ENCODE measurements at places on chromosomes 7 and 10.

DNA sequence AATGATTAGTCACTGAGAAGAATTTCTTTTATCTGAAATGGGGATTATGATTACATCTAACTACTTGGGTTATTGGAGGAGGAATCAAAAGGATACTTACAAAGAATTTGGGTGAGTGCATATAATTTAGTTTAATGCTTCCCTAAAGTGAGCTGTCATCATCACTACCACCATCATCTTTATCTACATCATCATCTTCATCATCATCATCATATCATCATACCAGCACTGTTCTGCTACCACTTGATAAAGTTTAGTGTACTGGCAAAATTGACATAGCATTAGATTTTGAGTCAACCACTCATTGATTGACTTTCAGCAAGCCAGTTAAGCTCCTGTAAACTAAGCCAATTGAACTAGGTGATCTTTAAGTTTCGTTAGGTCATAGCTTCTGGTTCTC is 245.6 kb upstream of the DKK1 start:
- DNase-seq: no peak

DNA sequence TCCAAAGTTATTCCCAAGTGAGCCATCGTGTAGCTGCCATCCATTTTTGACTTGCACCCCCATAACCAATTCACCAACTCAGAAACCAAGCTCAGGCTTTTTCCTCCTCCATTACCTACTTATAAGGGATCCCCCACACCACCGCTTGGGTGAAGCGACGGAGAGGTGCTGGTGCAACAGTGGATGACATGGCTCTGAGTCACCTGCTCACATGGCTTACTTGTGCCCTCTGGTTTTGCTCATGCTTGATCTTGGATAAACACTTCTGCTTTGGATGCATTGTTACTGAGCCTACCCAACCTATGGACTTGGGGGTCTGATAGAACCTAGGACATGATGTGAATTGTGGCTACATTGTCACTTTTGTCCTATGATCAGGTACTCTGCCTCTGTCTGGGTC is 12.0 kb upstream of the AKR1B1 start:
- no peak for DNase-seq

DNA sequence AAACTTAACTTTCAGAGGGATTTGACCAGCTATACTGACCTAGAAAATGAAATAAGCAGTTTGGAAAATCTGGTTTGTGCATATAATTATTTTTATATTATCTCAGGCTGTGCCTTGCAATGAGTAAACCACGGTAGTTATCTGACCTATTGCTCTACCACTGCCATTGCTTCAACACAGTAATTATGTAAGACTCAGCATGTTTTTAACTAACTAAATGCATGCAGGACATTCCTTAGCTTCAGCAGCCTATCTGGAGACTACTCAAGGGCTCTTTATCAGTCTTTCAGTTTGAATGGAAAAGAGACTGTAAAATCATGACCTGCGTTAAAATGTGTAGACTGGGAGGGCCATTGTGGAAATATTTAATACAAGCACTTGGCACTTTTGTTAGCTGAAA is 22.5 kb downstream of the CHN2 start:
- DNase-seq: no peak

GRCh38 chr7:132149436-132150304 is 426.6 kb downstream of the PLXNA4 start:
- DNase-seq: no peak

- DNase-seq: no peak
Observed at GRCh38 chr10:74021248-74022055, 23.5 kb downstream of the VCL start.

GRCh38 chr7:74625446-74625845 is 32.1 kb upstream of the GTF2I start:
- DNase-seq: no peak

GRCh38 chr7:92456236-92456635 is 9.0 kb downstream of the GATAD1 start:
- no peak for DNase-seq

GRCh38 chr7:87476179-87476557 is 688 bp upstream of the ABCB4 start:
- DNase-seq: no peak

DNA sequence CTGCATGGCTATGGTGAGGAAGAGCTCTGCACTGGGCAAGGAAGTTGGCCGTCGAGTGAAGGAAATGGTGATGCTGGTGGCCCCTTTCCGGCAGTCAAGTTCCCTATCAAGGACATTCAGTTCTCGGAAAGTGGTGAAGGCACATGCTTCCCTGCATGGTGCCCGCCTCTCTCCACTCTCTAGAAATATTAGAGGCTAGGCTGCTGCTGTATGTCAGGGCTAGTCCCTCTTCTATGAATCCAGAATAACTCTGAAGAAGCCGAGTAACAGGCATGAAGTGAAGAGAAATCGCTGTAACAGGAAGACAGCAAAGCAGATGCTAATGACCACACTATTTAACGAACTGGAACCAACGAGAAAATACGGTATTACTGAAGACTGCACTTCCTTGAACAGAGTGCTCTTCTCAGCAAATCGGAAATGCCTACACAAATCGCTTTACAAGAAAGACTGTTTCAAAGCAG is 5.4 kb downstream of the IDI1 start:
- peak; percentile 34 for DNase-seq

DNA sequence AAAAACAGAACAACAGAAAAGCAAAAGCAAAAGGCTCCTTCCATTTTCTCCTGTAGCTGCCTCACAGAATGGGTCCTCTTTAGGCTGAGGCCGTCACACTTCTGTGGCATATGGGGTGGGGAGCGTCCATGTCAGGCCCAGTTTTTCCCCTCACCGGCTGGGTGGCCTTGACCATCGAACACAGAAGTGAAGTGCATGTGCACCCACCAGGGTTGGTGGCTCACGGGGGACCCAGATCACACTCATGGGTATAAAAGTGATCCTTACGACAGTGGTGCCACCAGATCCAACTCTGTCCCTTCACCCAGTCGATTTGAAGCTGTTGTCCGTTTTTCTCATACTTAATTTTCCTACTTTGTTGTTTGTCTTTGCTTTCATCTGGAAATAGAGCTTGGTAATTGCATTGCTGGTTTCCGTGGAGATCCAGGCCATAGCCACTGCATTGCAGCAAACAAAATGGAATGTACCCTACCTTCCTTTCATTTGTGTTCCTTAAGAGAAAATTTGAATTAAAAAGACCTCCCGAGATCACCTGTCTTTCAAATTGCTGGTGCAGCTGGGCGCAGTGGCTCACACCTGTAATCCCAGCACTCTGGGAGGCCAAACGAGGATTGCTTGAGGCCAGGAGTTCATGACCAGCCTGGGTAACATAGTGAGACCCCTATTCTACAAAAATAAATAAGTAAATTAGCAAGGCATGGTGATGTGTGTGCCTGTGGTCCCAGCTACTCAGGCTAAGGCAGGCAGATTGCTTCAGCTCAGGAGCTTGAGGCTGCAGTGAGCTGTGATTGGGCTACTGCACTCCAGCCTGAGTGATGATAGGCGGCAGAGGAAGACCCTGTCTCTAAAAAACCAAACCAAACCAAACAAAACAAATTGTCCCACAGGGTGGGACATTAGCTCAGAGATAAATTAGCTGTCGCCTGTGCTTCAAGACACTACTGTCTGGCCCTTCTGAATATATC is 10.7 kb upstream of the GJD4 start:
- no peak for DNase-seq
